ENCODE measurements at places on chromosomes 13 and 19.

DNA sequence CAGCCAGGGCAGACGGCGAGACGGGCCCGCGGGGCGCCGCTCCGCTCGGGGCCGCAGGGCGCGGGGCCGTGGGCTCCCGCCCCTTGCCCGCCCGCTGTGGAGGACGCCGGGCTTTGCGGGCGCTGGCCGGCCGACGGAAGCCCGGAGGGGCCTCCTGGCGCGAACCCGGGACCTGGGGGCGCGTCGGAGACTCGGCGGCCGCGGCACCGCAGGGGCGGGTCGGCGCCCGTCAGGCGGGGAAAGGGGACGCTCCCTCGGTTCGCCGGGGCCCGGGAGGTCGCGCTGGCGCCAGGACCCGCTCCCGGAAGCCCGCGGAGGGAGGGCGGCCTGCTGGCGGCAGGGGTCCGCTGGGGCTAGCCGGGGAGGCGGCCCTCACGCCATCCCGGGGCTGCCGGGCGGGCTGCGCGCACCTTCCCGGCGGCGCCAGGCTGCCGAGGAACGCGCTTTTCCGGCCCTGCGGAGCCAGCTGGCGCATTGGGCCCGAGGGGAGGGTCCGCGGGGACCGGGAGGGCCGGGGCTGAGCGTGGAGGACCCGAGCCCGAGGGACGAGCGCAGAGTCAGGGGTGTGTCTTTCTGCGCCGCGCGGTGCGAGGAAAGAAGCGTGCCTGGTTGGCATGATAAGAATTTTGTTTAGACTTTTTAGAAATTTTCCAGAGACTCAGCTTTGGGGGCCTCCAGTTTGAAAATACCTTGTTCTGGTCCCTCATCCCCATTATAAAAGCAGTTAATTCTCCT lies 511 bp downstream of the GARRE1 start:
- no peak for DNase-seq

GRCh38 chr19:45884682-45885555 lies 1.0 kb downstream of the IRF2BP1 start:
- DNase-seq = no peak

DNA sequence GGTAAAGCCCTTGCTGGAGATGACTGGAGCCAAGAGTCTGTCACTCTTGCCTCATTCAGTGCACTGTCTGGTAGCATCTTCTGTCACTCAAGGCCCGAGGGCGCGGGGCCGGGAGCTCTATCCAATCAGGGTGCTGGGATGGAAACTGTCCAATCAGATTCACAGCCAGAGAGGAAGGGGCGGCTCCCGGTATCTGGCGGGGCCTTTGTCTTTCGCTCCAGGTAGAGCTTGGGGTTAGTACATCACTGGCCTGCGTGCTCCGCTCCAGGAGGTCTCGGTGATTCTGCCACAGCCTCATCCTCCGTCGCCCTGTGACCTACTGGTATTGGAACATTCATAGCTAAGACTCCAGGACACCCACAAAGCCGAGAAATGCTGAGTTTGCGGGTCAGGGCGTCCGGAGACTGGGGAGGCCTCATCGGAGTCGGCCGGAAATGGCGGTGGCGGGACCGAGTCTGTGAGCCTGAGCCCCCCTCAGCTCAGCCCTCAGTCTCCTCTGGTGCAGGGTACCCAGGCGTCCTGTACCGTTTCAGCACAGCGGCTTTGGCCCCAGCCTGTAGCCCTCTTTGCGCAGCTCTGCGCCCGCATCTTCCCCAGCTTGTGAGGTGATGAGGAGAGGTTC lies 20.6 kb upstream of the ZNF430 start:
- peak; percentile 43 for DNase-seq

DNA sequence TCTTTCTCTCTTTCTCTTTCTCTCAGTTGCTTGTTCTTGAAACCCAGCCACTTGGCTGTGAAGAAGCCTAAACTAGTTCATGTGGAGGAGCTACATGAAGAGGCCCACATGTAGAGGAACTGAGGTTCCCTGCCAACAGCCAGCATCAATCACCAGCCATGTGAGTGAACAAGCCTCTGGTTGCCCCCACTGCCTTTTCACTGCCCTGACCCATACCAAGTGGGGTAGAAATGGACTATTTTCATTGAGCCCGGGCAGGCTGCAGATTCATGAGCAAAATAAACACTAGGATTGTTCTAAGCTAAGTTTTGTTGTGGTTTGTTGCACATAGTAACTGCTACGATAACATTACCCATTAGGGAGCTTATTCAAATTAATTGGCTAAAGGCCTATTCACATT lies 78.7 kb upstream of the FAM216B start:
- no peak for DNase-seq

All from activated naive CD4-positive, alpha-beta T cell (primary cell).